ENCODE measurements at places on chromosomes 4 and X.
A peak's percentile ranks its signal among the peaks of the same experiment; 100 is the strongest.

GRCh38 chr4:149708513-149709130 is 107.0 kb downstream of the IQCM start:
- DNase-seq = no peak

DNA sequence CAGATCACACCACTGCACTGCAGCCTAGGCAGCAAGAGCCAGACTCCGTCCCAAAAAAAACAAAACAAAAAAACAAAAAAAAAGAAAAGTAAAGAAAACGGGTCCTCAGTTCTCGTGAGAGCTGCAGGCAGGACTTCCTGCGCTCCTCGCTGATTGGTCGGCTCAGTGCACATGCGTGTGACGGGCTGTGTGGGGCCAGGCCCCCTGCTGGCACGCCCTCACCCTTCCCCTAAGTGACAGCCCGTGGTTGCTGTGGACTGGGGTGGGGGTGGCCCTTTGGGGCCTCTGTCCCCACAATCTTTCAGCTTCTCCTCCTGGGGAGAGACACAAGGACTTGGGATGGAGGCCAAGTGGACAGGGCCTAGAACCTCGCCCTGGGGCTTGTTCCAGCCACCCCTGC is at the start of gene FAM9B:
Gene FAM9B, minus strand, starts transcription at position 139 of the 400 bp plus-strand sequence. CDS start 1,141 bp downstream, outside the sequence.
- no peak for DNase-seq

DNA sequence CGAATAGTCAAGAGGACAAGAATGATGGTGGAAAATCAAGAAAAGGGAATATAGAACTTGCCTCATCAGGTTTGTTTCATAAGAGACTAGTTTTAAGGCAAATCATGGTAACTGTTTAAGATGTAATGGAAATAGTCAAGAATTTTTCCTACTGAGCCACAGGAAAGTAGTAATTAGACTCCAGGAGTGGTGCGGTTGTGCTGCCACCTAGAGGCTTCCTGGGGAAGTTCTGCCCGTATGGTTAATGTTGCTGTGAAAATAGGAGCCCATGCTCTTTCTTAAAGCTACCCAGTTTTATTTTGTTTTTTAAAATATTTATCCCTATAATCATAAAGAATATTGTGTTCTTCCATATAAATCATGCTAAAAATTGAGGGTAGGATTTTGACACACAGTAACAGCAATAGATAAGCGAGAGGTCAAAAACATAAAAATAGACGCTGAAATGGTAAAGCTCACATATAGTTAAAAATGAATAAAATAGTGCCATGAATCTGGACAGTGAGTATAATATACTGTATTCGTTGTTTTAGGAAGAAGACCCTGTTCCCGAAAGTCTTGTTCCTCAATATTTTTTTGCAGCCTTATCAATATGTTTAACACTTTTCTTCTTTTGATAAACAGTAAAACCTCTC is 87.0 kb downstream of the PHOX2B start:
- peak; percentile 30 for DNase-seq

- DNase-seq = peak; percentile 24
Observed at GRCh38 chr4:21134994-21135393, 434.7 kb downstream of the PACRGL start.

DNA sequence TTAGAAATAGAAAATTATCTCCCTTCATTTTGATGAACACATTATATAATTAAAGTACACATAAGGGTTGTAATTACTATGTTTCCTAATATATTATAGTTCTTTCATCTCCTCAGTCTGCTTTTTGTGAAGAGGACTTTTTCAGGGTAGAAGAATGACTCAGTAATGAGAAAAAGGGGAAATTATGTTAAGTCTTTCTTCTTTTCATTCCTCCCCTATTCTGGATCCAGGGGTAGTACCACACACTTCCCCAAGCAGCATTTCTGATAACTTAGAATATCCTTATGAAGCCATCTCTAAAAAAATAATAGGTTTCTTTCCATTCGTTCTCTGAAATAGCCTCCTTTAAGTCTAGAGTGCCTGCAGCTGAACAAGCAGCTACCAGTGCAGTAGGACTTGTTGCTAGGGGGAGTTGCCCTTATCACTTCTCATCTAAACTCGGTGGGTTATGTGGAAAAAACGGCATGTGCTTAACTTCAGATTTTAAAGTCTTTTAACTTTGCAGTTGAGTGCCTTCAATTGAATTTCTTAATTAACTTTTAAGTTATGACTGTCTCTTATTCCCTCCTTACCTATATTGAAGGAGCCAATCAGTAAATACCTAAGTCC is 184.8 kb downstream of the ARHGAP24 start:
- no peak for DNase-seq

DNA sequence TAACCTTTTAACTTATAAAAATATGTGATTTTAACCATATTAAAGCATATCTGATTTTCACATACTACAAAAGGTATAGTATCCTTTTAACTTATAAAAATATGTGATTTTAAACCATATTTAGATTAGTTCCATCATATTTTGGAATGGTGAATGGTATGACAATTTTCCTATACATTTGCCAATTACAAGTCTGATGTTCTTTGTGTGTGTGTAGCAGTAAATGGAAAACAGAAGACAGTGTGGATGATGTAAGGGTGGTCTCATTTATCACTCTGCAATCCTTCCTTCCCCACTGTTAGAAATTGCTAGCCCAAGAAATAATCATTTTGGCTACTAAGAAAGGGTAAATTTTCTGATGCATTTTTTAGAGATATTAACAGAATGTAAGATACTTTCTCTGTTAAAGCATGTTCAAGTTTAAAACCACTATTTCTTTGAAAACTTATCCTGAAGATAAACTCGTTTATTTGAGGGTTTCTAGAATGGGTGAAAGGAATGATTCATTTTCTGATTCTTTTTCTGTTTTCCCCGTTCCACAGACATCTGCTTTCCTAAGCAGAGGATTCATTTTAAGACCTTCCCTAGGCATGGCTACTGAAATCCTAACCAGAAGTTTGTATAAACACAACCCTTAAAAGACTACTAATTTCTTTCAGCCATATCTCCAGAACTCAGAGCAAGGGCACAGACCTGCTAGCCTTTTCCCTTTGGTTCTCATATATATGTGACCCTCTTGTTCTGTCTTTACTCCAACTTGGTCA is 21.0 kb downstream of the NUDT6 start:
- no peak for DNase-seq

GRCh38 chrX:52544147-52544840 is 27.4 kb upstream of the XAGE1B start:
- no peak for DNase-seq

DNA sequence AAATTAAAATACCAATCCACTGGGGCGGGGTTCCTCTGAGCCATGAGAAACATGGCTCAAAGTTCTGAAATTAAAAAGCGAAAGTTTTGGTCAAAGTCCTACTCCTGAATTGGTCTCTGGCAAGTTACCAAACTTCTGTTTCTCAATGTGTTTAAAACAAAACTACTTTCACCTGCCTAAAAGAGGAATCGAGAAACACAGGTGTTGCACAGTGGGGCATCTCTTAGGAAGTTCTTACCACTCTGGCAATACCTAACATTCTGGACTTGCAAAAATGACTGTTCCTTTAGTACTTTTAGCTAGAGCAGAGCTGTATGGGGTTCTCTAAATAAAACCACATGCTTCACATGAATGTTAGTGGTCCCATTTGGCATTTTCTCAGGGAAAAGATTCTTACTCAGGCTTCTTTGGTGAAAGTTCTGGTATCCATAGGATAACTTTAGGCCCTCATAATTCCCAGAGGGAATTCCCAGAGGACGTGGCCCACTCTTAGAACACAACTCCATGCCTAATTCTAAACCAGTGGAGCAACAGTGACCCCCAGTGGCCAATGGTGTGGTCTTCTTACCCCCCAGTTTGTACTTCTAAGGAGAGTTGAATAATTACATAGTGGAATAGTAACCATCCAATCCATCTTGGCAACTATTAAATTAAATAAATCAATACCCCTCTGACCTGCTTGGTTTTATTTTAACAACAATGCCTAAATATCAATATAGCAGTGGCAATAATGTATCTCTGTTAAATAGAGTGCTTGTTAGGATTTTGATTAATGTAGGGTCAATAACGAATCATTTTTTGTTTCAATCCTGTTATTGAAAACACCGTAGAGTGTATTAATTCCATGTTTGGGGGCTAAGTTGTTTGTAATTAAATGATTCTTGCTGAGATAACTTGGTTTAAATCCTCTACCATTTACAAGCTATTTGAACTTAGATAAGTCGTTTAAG is 21.9 kb downstream of the BMP3 start:
- DNase-seq = peak; percentile 38

DNA sequence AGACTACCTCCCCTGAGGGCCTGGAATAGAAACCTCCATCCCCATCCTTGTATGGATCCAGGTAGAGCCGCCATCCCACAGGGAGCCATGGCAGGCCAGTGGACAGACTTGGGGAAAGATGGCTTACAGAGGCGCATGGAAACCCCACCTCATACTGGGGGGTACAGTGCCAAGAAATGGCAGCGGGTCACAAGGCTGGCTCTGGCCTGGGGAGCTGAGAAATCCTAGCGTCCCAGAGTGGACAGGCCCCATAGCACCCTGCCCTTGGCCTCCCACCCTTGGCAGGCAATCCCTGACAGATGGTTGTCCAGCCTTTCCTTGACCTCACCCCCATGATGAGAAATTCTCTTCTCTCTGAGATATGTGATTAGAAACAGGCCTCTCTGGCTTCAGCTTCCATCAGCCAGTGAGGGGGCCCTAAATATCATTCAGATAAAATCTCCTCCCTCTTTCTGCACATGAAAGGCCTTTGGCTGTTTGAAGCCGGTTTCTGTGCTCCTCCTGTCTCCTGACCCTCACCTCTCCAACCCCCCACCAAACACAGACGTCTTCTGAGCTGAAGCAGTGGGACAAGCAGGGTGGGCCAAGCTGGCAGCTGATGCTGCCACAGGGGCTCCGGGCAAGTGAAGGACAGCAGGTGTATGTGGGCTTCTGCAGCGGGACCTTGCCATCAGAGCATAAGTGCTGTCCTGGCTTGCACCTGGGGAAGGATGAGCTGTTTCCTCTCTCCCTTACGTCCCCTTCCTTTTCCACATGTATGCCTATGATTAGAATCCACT is 204.4 kb upstream of the MAMLD1 start:
- DNase-seq = no peak

GRCh38 chrX:100812216-100813158 is 7.7 kb upstream of the CSTF2 start:
- no peak for DNase-seq

GRCh38 chrX:137171626-137172025 is 137.8 kb upstream of the GPR101 start:
- DNase-seq = no peak

DNA sequence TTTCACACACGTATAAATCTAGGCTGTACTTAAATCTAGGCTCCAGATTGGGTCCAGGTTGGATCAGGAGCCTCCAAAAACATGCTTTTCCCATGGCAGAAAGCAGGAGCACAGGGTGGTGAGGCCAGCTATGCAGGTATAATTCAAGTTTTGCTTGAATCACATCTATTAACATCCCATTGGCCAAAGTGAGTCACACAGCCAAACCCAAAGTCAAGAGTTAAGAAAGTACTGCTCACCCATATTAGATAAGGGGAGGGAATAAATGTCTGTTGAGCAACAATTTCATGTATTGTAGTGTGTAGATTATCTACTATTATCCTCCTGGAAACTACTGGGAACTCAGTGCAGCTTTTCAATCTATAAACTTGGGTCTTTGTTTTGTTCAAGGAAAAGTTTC is 12.8 kb downstream of the SUPT20HL2 start:
- DNase-seq = no peak

DNA sequence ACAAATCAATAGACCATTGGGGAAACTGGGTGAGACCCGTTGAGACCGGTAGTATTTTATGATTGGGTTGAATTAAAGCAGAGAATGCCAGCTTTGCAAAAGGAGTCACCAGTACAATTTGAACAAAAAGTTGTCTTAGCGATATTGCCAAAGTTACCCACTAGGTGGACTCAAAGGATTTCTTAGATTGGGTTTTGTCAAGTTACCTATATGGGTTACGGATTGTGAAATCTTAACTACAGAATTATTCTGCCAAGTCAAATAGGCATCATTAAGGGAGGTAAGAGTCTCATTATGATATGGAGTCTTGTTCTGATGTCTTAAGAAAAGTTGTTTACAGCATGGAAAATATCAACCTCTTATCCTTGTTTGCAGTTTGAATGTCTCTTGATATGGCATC is 15.0 kb upstream of the CT47A1 start:
- no peak for DNase-seq

DNA sequence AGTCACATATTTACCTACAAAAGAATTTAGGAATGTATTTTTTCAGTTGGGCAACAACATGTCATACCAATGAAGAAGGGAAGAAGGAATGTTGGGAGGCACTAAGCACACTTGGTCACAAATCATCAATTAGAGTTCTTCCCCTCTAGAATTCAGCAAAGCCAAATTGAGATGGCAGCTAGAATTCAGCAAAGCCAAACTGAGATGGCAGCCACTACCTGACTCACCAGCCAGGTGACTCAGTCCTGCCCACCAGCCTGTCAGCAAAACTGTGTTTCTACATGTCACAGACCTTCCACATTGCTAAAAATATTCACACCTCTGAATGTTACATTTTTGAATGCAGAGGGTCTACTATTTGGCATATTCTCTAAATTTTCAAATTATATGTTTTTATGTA is 63.2 kb upstream of the NOCT start:
- DNase-seq = no peak

- DNase-seq = no peak
Observed at GRCh38 chrX:134670134-134670924, 12.1 kb upstream of the PLAC1 start.

DNA sequence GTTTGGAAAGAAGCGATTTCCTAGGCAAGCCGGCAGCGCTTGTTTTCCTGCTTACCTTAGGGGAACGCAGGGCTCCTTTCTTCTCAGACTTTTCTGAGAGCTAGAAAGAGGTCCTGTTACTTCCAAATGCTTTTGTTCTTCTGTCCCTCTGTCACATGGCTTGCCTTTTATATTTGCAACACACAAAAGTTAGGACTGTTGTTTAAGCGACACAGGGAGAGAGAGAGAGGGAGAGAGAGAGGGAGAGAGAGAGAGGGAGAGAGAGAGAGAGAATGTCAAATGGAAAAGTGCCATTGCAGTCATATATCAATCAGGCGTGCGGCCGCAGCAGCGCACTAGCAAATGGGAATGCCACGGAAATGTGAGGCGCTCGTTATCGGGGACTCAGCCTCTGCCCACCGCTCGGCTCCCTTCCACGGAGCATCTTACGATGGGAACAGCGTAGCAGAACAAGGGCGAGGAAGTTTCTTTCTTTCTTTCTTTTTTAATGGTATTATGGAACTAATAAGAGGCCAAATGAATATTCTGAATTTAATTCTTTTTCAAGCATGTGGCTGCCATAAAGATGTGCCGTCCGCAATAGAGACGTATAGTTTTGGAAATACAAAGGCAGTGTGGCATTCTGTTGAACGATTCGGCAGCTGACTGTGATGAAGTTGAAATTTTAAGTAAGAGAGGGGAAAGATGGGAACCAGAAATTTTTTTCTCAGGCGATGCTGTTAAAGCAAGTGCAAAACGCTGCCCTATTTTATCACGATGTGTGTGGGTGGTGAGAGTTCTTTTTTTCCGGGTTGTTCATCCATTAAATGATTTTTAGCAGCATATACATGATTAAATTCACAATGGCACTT is at the start of gene NDP:
Gene NDP, minus strand, starts transcription at position 142 of the 851 bp plus-strand sequence. CDS start 14,745 bp downstream, outside the sequence.
- DNase-seq = no peak
